ENCODE measurements at places on chromosomes 6 and 20.

DNA sequence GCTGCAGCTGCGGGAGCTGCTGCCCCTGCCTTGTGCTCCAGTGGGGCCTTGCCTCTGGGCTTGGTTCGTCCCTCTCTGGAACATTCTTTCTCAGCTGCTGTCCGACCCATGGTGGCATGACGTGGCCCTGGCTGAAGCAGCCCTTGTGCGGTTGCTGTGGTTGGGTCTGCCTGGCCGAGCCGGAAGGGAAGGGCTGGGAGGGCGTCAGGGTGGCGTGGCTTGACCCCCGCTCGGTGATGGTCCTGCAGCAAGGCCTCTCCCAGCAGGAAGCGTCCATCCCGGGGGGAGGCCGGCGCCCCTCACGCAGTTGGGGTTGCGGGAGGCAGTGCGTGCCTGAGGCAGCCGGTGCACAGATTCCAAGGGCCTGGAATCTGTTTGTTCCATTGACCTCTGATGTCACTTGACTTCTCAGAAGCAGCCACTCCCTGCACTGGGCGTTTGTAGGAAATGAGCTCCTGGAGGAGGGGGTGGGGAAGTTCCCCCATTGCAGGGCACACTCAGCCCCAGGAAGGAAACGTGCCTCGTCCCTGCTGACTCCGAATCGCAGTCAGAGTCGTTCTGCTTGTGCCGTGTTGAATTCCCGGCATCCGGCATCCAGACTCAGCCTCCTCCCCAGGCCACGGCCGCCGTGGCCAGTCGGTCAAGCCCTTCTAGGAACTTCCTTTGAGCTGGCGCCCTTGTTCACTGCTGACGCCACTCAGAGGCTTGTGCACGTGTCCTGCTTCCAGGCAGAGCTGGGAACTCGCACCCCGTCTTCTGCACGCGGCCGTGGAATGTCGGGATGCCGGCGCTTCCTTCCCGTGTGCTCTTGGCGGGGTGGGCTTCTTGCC, 9.7 kb upstream of the TNFRSF6B start:
- peak; percentile 16 for DNase-seq

DNA sequence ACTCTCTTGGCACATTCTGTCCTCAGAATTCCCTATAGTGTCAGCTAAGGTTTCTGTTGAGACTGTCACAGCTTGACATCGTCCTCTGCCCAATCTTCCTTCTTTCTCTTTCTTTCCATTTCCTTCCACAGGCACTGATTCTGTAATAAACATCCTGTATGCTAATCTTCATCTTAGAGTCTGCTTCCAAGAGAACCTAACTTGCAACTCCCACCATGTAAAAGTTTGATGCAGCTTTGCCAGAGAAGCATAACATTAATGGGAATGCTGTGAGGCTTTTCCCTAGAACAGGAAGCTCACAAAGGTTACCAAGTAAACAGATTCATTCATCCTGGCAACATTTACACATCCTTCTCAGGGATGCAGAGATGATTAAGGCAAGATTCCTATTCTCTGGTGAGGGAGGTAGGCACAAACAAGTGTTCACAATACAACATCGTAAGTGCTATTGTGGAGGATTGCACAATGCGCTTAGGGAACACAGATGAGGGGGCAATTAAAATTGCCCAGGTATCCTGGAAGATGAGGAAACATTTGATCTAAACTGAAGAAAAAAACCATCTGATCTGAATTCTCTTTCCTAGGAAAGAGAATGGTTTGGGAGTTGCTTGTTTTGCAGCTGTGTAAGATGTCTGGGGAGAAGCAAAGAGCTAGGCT, 74.7 kb downstream of the GRM1 start:
- DNase-seq = no peak

DNA sequence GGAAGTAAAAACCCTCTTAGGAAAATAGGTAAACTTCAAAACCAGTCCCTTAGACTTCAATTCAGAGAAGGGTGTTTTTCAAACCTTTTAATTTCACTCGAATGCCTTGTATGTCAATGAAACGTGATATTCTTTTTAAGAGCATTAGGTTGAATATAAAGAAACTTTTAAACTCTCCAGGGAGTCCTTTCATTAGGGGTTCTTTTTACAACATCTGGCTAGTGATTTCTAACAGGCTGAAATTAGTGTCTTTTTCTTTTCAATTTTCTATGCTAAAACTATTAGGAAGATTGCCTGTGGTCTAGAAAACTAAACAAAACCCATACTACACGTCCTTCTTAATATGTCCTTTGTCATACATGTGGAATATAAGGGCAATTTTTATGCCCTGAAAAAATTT, 569.7 kb upstream of the CITED2 start:
- DNase-seq = no peak

DNA sequence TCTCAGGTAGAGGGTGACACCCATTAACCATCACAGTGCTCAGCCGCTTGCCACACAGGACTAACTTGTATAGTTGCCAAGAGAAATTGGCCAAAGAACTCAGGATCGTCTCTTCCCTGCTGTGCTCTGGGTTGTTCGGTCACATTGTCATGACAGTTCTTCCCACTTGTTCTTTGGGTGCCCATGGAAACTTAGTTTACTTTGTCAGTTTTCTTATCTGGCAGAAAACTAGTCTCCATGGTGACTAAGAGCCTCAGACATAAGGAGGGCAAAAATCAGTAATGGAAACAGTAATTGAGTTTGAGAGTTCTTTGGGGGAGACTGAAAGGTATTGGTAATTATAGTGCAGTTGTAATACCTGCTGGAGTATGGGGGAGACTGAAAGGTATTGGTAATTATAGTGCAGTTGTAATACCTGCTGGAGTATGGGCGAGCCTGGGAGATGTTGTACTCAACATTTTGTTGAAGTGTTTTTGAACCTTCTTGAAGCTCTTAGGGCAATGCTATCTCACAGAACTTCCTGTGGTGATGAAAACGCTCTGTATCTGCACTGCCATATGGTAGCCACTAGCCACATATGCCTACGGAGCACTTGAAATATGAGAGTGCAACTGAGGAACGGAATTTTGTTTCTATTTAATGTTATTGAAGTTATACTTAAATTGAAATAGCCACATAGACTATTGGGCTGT, 95.2 kb upstream of the HDGFL1 start:
- no peak for DNase-seq

DNA sequence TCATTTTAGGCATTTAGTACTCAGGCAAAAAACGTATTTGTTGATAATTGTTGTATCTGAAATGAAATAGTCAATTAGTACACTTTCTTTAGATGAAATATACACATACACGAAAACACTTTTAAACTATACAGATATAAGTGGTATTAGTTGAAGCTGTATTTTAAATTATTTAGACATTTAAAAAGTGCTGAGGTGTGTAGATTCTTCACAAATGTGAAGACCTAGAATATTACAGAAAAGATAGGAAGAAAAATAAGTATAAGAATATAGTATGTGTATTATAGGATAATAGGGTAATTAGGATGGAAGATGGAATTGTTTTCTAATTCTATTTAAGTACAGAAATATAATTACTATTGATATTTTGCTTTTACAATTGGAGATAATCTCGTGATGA, 4.6 kb downstream of the ZFAND3 start:
- no peak for DNase-seq

- DNase-seq = no peak
These were observed 90.3 kb downstream of the FYN start for GRCh38 chr6:111782887-111783466.

DNA sequence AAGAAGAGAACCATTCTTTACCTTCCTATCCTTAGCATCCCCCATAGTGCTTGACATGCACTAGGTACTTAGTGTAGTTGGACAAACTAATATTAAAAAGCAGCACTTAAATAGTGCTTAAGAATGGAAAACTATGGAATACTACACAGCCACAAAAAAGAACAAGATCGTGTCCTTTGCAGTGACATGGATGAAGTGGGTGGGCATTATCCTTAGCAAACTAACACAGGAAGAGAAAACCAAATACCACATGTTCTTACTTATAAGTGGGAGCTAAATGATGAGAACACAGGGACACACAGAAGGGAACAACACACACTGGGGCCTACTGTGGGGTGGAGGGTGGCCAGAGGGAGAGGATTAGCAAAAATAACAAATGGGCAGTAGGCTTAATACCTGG, 66.8 kb downstream of the EPHA7 start:
- no peak for DNase-seq

DNA sequence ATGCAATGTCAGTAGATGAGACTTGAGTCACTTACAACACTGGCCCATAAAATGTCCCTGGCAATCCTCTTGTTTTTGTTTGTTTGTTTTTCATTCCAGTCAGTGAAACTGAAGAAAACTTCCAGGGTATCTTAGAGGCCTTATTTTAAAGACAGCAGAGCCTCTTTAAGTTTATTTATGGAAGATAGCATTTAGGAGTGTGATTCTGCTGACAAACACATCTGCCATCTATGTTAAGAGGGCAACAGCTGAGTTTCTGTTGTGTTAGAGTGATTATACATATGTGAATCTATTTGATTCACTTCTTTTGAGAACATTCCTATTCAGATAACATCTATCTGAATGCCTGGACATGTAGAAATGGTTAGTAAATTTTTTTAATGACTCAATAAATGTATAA, 812.6 kb downstream of the TENT5A start:
- DNase-seq = no peak

- peak; percentile 77 for DNase-seq
These were observed 71.2 kb downstream of the LY86 start for GRCh38 chr6:6659600-6660327.

GRCh38 chr20:45085289-45085688, 15.6 kb downstream of the KCNS1 start:
- DNase-seq = no peak

GRCh38 chr20:48585061-48585870, 242.5 kb downstream of the PREX1 start:
- no peak for DNase-seq

DNA sequence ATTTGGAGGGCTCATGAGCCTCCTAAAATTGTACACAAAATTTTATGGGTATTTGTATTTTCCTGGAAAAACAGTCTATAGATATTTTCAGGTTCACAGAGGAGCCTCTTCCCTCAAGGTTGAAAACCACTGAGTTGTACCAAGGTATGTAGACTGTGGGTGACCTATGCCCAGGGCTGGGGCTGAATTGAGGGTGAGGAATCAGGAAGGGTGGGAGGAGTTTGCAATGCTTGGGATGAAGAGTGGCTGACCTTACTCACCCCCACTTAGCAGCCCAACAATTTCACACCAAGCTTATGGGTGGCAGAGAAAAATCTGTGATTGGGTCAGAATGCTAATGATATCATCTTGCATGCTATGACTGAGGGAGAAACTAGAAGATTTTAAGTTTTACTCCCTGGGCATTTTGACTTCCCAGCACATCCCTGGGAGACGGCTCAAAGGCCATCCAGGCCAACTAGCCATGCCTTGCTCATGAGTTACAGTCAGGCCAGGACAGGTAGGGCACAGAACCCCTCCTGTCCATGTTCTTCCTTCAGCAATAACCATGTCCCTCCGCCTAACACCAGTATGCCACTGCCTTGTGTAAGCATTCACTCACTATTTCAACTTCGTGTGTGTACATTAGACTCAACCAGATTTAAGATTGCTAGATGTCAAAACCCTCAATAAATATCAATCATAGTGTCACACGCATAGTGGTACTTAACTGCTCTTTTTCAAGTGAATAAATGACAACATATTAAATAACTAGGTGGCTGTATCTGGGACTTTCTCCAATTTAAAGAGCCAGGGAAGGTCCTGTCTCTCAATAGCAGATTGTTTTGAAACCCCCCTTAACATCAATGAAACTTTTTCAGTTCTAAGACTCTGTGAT, 16.6 kb downstream of the ADTRP start:
- no peak for DNase-seq

DNA sequence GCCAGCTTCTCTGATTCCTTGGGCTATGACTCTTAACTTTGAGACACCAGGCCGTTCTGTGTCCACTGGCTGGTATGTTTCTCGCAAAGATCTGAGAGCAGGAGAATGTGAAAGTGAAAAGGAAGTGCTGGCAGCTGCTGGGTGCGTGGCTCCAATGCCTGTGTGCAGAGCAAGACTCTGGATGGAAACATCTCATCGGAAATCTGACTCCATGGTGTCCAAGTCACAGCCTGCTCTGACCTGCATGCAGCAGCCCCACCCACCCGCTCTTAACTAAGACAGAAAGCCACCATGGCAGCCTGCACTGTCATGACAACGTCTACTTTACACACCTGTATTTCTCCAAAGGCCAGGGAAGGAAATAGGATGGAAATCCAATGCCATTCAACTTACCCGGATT, 66.3 kb upstream of the MPC1 start:
- DNase-seq = no peak

- DNase-seq = no peak
These were observed 42.6 kb upstream of the PXDC1 start for GRCh38 chr6:3794092-3794491.

GRCh38 chr20:44541992-44542391, 20.1 kb upstream of the SERINC3 start:
- DNase-seq = no peak

DNA sequence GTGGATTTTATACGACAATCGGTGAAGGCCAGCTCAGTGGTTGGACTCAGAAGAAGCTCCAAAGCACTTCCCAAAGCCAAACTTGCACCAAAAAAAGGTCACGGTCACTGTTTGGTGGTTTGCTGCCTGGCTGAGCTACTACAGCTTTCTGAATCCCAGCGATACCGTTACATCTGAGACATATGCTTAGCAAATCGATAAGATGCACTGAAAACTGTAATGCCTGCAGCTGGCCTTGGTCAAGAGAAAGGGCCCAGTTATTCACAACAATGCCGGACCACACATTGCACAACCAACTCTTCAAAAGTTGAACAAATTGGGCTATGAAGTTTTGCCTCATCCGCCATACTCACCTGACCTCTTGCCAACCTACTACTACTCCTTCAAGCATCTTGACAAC, 70.2 kb downstream of the FILIP1 start:
- DNase-seq = no peak

DNA sequence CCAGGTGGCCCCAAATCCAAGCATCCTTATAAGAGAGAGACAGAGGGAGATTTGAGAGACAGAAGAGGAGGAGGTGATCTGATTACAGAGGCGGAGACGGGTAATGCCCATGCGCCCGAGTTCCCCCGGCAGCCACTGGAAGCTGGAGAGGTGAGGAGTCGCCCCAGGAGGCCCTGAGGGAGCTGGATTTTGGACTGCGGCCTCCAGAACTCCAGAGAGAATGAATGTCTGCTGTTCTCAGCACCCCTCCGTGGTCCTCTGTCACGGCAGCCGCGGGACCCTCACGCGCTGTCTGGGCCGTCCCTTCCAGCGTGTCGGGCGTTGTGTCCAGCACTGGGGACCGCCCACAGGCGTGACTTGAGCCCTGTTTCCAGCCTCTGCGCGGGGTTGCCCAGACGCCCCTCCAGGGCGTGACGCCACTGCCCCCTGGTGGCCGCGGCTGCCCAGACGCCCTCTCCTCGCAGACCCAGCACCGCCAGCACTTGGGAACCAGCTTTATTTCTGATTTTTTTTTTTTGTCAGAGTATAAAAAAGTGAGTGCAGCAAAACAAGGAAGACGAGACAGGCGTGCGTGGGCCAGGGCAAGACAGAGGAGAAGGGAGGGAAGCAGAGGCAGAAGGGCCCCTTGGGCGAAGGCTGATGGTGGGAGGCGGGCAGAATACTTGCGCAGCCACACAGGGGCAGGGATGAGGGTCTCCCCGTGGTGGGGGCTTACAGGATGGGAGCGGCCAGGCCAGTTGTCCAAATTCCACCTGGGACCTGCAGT, 4.1 kb upstream of the ZNF512B start:
- peak; percentile 90 for DNase-seq

Measured in Ammon's horn (tissue), 1 donor.